Muscle of leg (tissue), 16 donors: ENCODE measurements at places on chromosomes 7 and 10. TPM values are rescaled to one million over a fixed set of nuclear protein-coding genes. Genes with fewer than 3 reads are reported as not detected.

Gene CRYGN
- not detected for polyA plus RNA-seq

Gene SFMBT2
- 6.1 TPM for polyA plus RNA-seq

DNA sequence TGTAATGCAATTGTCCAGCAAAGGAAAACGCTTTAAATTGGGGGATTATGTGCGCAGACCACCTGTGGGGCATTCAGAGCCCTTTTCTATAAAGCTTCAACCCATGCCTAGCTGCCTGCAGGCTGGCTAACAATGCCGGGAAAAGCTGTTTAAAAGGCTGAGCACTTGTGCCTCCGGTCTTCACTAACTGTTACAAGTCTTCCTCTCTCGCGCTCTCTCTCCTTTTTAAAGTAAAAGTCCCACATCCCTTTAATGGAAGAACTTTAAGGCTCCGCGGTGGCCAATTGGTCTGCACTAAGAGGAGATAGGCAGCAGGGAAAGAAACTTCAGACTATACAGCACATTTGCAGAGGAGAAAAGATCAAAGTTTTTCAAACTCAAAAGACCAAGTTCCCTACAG is 4.6 kb downstream of the FZD8 start:
- DNase-seq, result peak; percentile 73

DNA sequence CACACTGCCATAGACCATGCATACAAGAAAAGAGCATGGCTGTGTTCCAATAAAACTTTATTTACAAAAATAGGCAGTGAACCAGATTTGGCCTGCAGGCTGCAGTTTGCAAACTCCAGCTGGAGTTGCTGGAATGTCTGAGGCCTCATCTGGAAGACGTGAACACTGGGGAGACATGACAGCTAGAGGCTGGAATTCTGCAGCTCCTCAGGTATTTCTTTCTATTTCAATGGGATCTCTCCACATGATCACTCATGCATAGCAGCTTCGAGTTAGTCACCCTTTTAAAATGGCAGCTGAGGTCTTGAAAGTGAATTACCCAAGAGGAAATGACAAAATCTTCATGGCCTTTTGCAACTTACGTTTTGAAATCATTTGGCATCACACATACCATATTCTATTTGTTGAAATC is 52.6 kb upstream of the BET1 start:
- no peak for DNase-seq

DNA sequence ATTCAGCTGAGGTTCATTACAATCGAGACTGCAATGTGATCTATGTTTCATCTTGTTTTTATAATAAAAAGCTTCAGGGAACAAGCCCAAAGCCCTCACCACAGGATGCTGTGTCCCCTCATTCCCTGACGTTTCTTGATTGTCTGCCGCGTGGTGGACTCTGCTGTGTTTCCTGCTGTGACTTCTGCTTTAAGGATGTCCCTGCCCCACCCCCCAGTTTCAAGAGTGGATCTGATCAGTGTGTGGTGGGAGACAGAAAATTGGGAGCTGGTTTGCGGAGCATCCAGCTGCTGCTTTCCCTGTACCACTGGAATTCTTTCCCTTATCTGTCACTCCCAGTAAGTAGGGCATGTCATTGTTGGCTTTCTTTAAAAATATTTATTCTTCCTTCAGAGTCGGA is 86.2 kb downstream of the CREM start:
- peak; percentile 60 for DNase-seq

- DNase-seq, result no peak
Measured at GRCh38 chr7:421136-421991, 98.3 kb downstream of the PDGFA start.

Gene HTR7
- 0.25 TPM for polyA plus RNA-seq
